ENCODE measurements at places on chromosomes 12 and 14.
A peak's percentile ranks its signal among the peaks of the same experiment; 100 is the strongest.

GRCh38 chr12:1670358-1671268 is 20.3 kb upstream of the ADIPOR2 start:
- DNase-seq = no peak

GRCh38 chr12:68580911-68581310 is 29.8 kb upstream of the RAP1B start:
- no peak for DNase-seq

GRCh38 chr12:25376985-25377384 is 126.3 kb upstream of the KRAS start:
- DNase-seq = no peak

GRCh38 chr12:105083031-105083430 is 1.2 kb downstream of the ALDH1L2 start:
- no peak for DNase-seq

GRCh38 chr14:69259527-69260189 is at the start of gene GALNT16:
Gene GALNT16 (plus strand): TSS chr14:69260158. CDS start chr14:69260291, 133 bp downstream.
- no peak for DNase-seq

DNA sequence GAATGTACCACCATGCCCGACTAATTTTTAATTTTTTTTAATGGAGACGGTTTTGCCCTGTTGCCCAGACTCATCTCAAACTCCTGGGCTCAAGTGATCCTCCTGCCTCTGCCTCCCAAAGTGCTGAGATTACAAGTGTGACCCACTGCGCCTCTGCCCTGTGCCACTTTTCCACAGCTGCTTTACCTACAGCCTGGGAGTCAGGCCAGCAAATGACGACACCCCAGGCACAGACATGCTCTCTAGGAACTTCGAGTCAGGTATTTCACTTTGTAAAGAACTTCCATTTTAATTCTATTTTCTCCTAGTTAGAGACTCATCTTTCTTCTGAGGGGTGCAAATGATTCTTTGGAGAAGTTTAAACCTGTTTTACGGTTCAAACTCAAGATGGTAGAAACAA is 89.0 kb downstream of the ETV6 start:
- no peak for DNase-seq

GRCh38 chr12:67323007-67323406 is 53.8 kb downstream of the CAND1 start:
- no peak for DNase-seq

- no peak for DNase-seq
Observed at GRCh38 chr14:97329701-97330100, 532.5 kb downstream of the VRK1 start.

GRCh38 chr14:103871596-103872480 is 24.5 kb upstream of the PPP1R13B start:
- peak; percentile 62 for DNase-seq

GRCh38 chr12:92237762-92238523 is 92.3 kb upstream of the BTG1 start:
- DNase-seq = no peak

- DNase-seq = no peak
Observed at GRCh38 chr14:36580141-36580855, 2.1 kb downstream of the NKX2-8 start.

- no peak for DNase-seq
Observed at GRCh38 chr14:99677231-99678140, 6.6 kb upstream of the CYP46A1 start.

GRCh38 chr14:33808187-33808586 is 142.7 kb downstream of the EGLN3 start:
- DNase-seq = no peak

DNA sequence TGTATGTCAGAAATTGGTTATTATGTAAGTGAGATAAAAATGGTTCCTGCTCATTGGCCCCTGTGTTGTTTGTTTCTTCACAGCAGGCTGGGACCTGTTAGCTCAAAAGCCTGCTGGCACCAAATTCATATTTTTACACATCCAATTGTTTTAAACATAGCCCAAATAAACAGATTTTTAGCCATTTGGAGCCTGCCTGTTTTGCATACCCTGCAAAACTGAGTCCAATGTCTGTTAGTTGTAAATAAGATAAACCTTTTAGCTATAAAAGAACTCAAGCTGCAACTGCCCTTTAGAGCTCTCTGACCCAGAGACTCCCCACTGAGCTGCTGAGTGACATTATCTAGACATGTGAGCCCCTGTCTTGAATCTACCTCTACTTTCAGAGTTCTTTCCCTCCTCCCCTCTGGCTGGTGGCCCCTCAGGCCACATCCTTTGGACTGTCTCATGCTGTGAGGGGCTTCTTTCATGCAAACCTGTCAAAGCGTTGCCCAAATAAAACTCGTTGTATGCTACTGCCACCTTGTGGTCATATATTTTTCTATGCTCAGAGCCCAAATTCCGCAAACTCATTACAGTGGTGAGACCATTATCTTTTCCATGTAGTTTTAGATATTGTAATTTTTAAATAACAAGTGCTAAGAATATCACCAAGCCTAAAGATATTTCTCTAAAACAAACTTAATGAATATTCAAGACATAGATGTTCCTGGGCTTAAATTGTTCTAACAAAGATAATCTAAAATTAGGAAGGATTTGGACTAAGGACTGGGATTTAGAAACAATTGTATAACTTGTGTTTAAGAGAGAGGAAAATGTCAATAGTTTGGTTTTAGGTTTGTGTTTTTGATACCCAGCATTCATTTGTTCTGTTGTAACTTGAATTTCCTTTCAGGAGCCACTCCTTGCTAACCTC is 337.9 kb downstream of the AACS start:
- peak; percentile 47 for DNase-seq

GRCh38 chr14:23146351-23146910 is 27.4 kb upstream of the CEBPE start:
- no peak for DNase-seq

- DNase-seq = no peak
Observed at GRCh38 chr12:109888179-109889020, 8.1 kb upstream of the GLTP start.

DNA sequence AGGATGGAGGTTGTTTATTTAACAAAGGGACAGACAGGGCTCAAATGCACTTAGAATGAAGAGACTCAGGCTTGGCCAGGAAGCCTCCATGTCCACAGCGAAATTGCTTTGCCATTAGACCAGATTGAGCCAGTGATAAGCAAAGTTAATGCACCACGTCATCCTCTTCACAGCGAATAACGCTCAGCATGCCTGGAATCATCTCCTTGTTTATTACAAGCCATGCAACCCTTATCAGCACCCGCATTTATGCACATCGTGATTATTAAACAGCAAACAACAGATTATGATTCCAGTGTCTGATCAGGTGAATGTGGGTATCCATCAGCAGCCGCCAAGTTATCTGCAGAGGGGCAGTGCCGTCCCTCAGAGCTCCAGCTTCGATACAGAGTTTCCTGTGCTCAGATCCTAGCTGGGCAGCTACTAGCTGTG is 175.0 kb upstream of the TMEM132C start:
- DNase-seq = no peak

- DNase-seq = no peak
Observed at GRCh38 chr12:1705774-1706631, 15.1 kb downstream of the ADIPOR2 start.

- DNase-seq = no peak
Observed at GRCh38 chr14:35051796-35052195, 5.7 kb downstream of the FAM177A1 start.

DNA sequence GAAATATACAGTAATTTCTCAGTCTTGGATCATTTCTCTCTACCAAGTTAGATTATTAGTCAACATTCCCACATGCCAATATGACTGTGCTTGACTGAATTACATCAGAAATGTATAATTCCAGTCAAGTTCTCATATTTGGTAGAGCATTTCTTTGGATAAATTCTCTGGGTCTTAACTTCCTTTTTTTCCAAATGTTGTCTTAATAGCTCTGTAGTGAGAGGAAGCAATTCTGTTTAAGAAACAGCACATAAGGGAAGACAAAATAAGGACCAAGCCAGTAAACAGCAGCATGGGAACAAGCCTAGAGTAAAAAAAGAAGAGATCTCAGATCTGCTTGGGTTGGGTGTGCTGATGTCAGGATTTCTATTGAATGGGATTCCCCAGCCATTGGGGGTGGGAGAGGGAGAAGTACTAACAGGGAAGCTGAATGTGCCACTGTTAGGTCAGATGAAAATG is 14.2 kb upstream of the DYRK2 start:
- DNase-seq = no peak

- no peak for DNase-seq
Observed at GRCh38 chr12:72368298-72368697, 96.1 kb downstream of the TRHDE start.

GRCh38 chr14:51552275-51552674 is 99.4 kb upstream of the FRMD6 start:
- DNase-seq = no peak

- DNase-seq = peak; percentile 99
Observed at GRCh38 chr14:100067971-100068959, 3.0 kb downstream of the EVL start.

DNA sequence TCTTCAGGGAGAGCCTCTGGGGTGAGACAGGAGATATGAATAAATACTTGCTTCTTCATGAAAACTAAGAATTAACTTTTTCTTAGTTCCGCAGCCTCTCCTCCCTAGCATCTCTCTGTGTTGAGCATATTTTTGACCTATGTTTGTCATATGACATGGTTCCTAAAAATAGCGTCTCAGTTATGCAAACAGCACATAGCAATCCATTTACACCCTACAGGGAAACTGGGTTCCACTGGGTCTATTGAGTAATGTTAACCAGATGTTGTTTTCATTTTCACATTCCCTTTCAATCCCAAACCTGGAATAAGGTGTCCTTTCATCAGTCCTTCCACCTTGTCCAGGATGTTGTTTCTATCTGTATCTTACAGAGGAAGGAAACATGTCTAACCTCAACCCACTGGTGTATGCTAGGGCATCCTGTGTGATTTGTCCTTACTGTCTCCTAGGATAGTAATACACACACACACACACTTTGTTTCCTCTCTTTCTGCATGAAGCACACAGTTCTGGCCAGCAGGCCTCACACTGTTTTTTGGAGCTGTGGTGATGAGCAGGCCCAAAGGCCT is 1543.5 kb downstream of the AACS start:
- peak; percentile 7 for DNase-seq

- DNase-seq = no peak
Observed at GRCh38 chr12:54329759-54330158, 4.8 kb downstream of the COPZ1 start.

GRCh38 chr12:43579206-43579605 is 27.2 kb upstream of the ADAMTS20 start:
- DNase-seq = no peak

GRCh38 chr12:66688846-66689439 is 10.1 kb upstream of the GRIP1 start:
- DNase-seq = no peak

GRCh38 chr14:102158797-102159196 is 19.1 kb downstream of the WDR20 start:
- DNase-seq = no peak

DNA sequence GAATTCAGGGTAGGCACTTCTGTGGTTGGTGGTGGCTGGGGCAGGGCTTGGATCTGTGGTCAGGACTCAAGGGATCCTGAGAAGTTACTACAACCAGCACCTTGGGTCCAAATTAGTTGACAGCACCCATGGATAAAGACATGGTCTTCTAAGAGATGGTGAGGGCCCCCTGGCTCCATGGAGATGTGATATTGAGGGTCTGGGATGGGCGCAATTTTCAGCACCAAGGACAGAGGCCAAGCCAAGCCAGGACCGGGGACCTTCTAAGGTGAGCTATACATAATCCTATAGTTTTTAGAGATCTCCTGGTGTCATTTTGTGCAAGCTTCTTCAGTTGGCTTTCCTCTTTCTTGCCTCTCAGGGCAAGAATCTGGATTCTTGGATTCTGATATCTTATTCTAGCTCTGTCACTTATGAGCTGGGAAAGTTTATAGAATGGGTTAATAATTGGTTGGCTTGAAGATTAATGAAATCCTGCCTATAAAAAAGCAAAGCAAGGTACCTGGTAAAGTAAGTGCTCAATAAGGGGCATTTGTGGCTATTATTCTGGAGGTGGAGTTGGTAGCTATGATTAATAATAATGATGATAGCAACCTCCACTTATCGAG is 130.1 kb upstream of the LHX5 start:
- DNase-seq = no peak

DNA sequence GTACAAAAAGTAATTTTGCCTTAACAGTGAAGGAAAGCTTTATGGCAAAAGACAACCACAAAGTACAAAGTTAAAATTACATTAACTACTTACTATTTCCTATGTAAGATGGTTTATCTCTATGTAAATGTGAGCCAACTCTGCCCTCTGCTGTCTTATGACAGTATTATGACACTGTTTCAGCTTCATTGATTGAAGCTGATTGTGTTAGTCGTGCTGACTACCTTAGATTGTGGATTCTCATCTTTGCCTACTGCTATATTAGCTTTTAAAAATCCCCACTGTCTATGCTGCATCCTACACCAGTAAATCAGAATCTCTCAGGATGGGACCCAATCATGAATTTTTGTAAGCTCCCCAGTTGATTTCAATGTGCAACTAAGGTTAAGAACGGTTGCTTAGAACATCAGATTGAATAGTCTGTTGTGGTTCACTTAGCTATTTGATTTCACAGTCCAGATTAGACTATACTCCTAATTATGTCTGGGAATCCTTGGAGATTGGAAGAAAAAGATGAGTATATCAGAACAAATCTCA is 12.2 kb upstream of the SPTB start:
- DNase-seq = peak; percentile 75

GRCh38 chr12:52274521-52275120 is at the start of gene KRT86:
Gene KRT86 (plus strand): TSS chr12:52274645. CDS start chr12:52301917, 27,272 bp downstream.
- no peak for DNase-seq

DNA sequence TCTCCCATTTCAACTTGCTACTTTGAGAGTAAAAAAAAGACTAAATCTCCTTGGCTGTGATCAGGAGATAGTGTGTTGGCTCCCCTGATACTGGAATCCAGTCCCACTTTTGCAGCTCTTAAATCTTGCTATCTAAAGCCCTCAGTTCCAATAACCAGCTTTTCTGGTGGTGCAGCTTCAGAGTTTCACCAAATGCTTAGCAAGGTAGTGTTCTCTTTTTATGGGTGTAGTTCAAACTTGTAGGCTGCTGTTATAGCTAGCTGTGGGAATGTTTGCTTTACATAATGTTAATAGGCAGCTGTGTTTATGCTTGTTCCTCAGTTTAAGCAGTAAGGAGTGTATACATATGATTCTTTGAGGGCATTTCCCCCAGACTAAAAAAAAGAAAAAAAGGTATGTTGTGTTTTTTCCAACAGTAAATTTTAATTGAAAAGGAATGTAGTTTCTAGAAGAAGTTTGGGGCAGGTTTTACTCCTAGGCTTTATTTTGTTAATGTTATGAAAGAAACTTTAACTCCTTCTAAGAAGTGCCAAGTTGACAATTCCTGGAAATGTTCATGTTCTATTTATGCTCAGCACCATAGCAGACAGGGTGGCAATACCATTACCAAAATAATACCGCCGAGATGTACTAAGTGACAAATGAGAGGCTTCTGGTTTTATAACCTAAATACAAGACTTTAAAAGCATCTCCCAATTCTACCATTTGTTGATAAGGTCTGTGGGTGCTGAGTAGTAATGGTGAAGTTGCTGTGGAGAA is 12.1 kb downstream of the CRADD start:
- no peak for DNase-seq
